Natural killer cell (primary cell): ENCODE measurements at places on chromosomes 5 and 9.

GRCh38 chr5:80865551-80865950 lies 94.6 kb upstream of the RASGRF2 start:
- no peak for DNase-seq

GRCh38 chr5:150616024-150616470 lies 24.4 kb upstream of the SYNPO start:
- DNase-seq = no peak

GRCh38 chr5:158058208-158059120 lies 199.5 kb upstream of the CLINT1 start:
- no peak for DNase-seq

DNA sequence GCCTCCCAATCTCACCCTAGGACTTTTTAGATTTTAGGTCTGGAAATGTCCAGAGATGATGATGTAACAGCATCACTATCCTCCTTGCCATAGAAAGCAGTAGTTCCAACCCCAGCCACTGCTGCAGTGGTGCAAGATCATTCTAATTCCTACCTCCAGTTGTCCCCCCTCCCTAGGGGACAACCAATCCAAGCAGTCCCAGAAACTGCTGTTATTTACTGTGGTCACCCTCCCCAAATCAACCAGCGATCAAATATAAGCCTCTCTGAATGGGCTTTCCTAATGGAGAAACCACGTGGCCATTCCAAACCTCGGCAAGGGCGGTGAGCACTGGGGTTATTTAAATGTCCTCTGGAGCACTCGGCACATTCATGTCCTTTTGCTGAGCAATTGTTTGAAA lies 159.8 kb downstream of the SLF1 start:
- no peak for DNase-seq

DNA sequence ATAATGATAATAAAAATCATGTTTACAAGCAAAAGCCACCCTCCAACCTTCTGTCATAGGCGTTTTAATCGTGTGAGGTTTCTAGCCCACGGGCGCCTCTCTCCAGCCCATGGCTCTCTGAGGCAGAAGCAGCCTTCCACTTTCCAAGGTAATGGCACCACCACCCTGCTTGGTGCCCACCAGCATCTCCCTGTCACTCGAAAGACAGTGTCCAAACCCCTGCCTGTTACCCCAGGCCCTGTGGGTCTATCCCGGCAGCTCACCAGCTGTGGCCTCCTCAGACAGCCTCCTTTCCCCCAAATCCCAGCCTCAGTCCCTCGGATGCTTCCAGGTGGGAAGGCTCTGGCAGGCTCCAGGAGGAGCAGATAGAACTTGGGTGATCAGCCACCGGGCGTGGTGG lies 123.8 kb upstream of the LPCAT1 start:
- no peak for DNase-seq

DNA sequence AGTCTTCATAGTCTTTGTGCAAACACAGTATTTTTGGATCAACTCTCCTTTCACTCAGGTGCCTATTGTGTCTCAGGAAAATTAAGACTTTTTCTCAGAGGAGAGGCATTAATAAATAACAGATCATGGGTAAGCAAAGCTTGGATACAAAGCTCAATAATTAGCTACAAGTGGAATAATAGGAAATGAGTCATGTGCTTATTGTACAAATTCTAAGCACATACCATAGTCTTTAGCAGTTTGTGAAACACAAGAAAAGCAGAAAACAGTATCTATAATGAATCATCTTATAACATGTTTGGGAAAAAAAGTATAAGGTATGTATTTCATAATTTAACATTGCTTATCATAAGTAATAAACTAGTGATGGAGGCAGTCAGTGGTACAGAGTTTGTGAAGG lies 477.0 kb downstream of the CDH10 start:
- DNase-seq = no peak

- no peak for DNase-seq
Observed at GRCh38 chr9:79357194-79357593, 214.6 kb upstream of the TLE4 start.

GRCh38 chr5:61254969-61255555 lies 77.0 kb upstream of the ZSWIM6 start:
- no peak for DNase-seq

GRCh38 chr9:134707031-134707680 lies 65.6 kb downstream of the COL5A1 start:
- no peak for DNase-seq

DNA sequence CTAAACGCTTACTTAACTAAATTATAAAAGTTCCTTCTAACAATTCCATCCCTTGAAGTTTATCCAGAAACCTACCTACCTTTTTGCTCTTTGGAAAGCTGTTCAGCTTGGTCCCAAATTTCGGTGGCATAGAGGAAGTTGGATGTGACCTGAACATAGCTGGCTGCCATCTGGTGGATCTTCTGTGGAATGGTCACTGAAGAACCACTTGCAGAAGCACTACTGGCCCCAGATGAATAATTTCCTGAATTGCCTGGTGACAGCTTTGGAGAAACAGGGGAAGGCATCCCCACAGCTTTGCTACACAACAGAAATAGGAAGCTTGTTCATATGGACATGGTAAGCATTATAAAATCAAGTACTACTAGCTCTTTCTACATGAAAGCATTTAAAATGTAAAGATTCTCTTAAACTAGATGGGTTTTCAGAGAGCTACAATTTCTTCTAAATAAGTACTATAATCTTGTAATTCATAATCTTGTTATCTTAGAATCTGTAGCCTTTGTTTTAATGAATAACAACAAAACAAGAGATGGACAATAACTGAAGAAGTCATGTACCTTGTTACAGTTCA lies 9.9 kb downstream of the LEAP2 start:
- no peak for DNase-seq

GRCh38 chr5:75707911-75708509 lies 9.2 kb downstream of the POC5 start:
- DNase-seq = no peak

GRCh38 chr5:115818821-115819220 lies 2.4 kb upstream of the CDO1 start:
- DNase-seq = no peak

GRCh38 chr5:136006761-136007251 lies 22.0 kb upstream of the TGFBI start:
- DNase-seq = no peak

DNA sequence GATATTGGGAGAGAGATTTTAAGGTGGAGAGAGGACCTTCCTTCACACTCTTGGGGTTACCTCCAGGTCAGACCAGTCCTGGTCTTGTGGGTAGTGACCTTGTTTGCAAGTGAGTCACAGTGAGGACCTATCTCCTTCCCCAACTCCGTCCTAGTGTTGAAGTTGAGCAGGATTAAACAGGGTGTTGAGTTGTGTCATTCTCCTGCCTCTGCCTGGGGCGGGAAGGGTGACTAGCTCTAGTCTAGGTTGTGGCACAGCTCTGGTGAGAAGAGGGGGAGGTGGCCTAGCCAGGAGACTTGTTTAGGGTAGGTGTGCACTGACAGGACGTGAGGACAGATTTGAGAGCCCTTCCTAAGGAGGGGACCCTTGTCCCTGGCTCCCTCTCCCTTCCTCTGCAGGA lies 119.6 kb upstream of the PITX1 start:
- no peak for DNase-seq

GRCh38 chr5:65651144-65651543 lies 26.3 kb downstream of the SHLD3 start:
- no peak for DNase-seq

DNA sequence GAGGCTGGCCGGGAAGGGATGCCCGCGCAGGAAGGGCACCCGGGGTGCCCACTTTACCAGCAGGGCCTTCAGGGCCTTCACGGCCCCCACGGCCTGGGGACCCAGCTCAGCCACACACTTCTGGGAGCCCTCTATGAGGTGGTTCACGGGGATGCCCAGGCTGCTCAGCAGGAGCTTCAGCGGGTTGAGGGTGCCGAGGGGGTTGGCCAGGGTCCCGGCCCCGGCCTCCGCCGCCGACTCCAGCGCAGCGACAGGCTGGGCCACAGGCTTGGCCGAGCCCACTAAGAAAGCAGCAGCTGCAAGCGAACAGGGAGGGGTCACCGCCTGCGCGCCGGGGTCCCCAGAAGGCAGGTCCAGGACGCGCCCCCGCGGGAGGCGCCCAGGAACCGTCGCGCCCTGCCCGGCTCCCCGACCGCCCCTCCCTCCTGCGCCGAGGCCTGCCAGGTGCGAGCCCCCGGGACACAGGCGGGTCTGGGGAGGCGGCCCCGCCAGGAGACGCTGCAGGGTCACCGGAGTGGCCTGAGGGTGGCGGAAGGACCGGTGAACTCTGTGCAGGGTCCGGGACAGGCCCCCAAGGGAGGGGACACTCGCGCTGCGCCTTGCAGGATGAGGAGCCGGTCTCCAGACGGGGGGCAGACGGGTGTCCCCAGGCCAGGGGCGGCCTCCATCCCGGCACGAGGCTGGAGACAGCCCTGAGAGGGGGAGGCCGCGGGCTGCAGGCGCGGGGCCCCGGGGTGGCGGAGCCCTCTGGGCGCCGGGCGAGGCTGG lies 572 bp downstream of the SCGB3A1 start:
- no peak for DNase-seq

DNA sequence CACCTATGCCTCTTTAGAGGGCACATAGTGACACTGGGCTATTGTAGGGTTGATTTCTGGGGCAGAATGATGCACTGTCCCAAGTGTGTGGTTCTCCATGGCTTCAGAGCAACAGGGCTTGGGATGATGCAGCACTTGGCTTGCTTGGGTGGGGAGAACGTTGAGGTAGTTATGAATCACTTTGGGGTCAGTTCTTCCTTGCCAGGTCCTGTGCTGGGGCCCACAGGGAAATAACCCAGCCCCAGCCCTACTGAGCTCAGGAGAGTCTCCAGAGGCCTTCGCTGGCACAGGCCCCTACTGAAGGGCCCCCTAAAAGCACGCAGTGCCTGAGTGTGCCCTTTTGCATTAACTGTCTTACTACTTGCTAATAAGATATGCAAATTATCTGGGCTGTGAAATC lies 24.2 kb downstream of the JADE2 start:
- no peak for DNase-seq

- no peak for DNase-seq
Observed at GRCh38 chr9:108182950-108183381, 672.8 kb downstream of the ACTL7B start.

DNA sequence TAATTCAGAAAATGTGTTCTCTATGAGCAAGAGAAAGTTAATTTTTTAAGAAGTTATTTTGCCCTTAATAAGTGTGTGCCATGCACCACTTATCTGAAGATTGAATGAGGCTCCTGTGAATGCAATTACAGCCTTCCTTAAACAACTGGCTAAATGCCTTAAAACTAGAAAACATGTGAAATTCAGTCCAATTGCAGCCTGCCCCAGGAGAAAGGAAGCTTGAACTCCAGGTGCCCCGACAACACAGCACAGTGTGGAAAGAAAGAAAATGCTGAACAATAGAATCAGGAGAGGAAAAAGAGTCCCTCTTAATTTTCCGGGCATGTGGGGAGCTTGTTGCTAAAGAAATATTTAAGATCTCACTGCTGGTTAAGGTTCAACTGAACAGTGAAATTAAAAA lies 8.8 kb downstream of the LHFPL2 start:
- no peak for DNase-seq

DNA sequence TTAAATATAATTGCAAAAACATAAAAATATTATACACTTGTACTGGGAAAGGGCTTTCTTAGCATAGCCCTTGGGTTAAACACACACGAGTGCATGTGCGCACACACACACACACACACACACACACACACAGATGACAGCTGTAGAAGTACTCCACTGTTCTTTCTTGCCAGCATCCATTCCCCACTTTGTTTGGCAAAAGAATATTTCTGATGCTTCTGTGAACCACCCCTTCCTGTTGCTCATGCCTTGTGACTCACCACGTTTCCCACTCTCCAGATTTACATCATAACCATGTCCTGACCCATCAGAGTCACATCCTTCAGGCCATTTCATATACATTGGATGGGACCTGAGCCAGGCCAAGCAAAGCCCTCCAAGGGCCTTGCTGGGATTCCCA lies 280.1 kb downstream of the DNAH5 start:
- DNase-seq = no peak

- DNase-seq = no peak
Observed at GRCh38 chr5:167920589-167920988, 370.9 kb upstream of the WWC1 start.
